ENCODE measurements at places on chromosomes 2 and 18.
A peak's percentile ranks its signal among the peaks of the same experiment; 100 is the strongest.

DNA sequence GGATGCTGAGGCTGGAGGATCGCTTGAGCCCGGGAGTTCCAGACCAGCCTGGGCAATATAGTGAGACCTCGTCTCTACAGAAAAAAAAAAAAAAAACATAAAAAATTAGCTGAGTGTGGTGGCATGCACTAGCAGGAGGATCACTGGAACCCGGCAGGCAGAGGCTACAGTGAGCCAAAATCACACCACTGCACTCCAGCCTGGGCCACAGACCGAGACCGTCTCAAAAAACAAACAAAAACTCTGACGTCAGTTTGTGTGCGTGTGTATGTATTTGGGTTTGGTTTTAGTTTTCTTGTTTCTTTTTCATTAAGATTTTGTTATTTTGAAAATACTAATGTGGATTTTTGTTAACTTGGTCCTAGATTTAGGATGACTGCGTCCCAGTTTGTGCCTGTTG is 19.0 kb downstream of the CEP68 start:
- no peak for DNase-seq

GRCh38 chr2:55112229-55113031 is 62.2 kb upstream of the RTN4 start:
- no peak for DNase-seq

GRCh38 chr2:235806986-235807750 is 313.3 kb downstream of the AGAP1 start:
- DNase-seq: no peak

DNA sequence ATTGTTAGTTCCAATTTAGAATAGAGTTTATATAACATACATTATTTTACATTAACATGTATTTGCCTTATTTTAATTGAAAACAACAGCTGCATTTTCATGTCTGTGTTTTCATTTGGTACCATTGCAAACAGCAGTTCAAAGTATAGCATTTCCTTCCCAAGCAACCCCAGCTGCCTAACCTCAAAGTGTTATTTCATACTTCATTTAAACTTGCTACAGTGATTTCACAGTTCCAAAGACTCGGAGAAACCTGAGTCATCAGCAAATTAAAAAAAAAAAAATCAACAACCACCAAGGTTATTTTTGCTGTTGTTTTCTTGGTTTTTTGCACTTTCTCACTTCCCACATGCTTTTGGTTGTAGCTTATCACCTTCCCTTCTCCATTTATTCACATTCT is 236.5 kb upstream of the SPHKAP start:
- no peak for DNase-seq

- DNase-seq: peak; percentile 83
These were observed 459 bp upstream of the EFR3B start for GRCh38 chr2:25041307-25041927.

GRCh38 chr2:36371928-36372391 is 16.4 kb downstream of the CRIM1 start:
- no peak for DNase-seq

DNA sequence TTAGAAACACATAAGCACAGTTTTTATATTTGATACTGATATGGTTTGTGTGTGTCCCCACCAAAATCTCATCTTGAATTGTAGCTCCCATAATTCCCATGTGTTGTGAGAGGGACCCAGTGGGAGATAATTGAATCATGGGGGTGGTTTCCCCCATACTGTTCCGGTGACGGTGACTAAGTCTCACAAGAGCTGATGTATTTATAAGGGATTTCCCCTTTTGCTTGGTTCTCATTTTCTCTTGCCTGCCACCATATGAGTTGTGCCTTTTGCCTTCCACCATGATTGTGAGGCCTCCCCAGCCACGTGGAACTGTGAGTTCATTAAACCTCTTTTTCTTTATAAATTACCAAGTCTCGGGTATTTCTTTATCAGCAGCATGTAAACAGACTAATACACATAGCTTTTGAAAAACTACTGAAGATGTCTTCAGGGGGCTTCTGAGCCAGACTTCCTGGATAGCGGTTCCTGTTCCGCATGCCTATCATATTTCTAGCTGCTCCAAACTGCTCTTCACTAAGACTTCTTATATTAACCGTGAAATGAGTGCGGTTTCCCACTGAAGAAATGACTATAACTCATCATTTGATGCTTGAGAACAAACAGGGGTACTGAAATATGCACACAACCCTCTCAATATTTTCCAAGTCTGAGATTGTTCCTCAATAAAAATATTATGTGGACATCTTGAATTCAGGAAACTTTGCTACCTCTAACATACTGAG is 75.8 kb downstream of the SPHKAP start:
- DNase-seq: no peak

DNA sequence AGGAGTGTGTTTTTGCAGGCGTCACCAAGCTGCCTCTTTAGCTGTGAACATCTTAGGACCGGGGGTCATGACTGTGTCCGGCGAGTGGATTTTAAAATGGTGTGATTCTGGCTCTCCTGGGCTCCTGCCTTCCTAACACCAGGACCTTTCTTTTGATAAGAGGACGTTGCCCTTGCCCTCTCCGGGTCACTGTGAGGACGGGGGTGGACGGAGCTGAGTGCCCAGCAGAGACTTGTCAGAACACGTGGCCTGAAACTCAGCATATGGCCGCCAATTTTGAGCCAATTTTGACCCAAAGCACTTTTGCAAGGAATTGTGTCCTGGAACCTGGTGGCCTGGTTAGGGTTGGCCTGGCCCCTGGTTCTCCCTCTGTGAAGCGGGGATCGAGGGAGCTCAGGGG is 40.2 kb downstream of the RTP5 start:
- DNase-seq: no peak

GRCh38 chr2:210099940-210100339 is 71.3 kb downstream of the KANSL1L start:
- no peak for DNase-seq

DNA sequence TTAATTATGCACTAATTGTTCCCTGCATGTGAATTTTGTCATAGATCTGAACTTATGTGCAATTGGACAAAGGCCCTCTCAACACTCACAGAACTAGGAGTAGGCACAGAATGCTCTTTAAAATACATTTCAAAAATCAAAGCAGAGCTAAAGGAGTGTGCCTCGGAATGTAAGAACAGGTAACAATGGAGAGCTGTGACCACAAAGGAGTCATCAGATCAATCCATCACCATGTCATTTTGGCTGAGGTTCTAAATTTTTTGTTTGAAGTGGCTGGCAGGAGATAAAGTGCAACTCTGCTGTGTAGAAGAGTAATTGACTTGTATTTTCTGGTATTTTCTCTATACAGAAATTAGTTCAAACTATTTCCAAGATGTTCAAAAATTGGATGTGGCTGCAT is 155.4 kb downstream of the NRP2 start:
- DNase-seq: no peak

GRCh38 chr2:7692657-7693161 is 775.5 kb downstream of the RNF144A start:
- DNase-seq: peak; percentile 21

- DNase-seq: no peak
These were observed 59.0 kb downstream of the INPP5D start for GRCh38 chr2:233119123-233119522.

- DNase-seq: no peak
These were observed 8.1 kb downstream of the AOX1 start for GRCh38 chr2:200593905-200594304.

DNA sequence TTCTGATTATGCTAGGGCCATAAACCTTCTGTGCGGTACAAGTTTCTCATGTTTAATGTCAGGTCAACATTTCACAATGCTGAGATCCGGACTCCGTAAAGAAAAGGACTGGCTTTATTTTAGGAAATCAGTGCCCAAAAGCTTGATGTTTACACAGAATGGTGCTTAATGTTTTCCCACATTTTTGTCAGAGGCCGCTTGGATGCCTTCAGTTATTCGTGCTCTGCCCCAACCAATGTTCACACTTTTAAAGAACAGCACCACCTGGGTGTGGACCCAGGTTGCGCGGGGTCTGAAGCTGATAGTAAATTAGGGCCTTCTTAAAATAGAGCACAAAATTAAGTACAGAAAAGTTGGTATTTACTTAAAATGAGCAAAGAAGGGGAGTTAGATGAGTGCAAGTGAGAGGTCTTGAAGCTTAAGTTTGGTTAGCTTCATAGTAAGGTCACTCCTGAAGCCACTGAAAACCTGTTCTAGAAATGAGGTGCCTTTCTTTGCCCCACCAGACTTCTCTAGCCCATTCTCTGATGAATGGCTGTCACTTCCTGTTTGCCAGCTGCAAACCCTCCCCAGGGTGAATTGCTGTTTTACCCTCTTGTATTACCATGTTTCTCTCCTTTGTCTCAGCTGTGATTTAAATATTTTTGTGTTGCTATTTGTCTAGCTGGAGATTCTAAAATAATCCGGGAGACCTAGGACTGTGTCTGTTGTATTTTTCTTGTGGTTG is 20.5 kb downstream of the SLC3A1 start:
- DNase-seq: no peak

DNA sequence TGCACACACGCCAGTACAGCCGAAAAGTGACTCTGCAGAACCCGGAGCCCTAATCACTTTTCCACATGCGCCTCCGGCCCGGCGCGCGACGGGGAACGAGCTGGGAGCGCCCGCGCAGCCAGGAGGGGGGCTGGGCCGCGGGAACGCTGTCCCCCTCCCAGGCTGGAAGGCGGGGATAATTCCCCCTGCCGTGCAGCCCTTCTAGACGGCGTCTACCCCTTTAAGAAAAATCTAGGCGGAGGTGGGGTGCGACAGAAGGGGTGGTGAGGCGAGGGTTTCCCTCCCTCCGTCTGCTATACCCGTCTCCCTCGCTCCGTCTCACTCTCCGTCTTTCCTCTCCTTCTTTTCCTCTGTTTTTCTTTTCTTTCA is 2.4 kb downstream of the CYP26B1 start:
- peak; percentile 41 for DNase-seq

DNA sequence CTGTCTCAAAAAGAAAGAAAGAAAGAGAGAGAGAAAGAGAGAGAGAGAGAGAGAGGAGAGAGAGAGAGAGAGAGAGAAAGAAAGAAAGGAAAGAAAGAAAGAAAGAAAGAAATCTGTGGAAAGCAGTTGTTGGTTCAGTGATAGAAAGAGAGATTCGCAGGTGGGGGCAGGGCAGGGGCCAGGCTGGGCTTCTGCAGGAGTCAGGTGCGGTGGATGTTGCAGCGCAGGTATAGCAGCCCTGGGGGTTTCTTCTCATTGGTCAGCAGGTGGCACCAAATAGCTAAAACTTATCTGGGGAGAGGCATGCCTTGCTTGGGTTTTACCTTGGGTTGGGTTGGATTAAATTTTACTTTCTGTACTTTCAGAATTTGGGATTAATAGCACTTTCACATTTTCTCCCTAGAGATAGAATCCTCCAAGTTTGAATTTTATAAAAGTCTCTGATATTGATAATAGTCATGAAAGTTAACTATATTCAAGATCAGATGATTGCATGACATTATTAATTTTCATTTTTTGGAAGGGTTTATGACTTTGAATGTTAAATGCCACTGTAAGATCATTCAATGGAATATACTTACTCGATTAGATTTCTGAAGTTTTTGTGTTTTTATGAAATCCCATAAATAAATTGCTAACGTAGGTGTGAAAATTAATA is 66.6 kb downstream of the SPTBN1 start:
- DNase-seq: peak; percentile 76

DNA sequence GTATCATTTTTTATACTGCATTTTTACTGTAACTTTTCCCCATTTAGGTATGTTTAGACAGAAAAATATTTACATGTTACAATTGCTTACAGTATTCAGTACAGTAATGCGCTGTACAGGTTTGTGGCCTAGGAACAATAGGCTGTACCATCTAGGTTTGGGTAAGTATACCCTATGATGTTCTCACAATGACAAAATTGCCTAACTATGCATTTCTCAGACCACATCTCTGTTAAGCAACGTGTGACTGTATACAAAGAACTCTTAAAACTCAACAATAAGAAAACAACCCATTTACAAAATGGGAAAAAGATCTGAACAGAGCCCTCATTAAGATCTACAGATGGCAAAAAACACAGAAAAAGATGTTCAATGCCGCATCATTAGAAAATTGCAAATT is 29.4 kb downstream of the FAM210A start:
- DNase-seq: no peak

DNA sequence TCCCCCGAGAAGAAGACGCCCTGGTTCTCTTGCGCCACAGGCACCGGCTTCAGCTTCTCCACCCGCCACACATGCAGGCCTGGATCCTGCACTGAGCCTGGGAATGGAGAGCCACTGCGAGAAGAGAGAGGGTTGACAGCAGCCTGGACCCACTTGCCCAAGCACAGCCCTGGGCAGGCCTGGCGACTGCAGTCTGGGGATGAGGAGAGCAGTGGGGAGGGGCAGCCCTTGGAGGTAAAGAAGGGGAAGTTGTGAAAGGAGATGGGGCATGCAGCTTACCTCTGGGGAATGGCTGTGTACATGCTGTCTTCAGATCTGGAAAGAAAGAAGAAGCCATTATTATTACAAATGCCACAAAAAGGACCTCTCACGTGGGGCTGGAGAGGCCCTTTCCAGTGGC is 8.3 kb downstream of the CAPG start:
- DNase-seq: no peak

DNA sequence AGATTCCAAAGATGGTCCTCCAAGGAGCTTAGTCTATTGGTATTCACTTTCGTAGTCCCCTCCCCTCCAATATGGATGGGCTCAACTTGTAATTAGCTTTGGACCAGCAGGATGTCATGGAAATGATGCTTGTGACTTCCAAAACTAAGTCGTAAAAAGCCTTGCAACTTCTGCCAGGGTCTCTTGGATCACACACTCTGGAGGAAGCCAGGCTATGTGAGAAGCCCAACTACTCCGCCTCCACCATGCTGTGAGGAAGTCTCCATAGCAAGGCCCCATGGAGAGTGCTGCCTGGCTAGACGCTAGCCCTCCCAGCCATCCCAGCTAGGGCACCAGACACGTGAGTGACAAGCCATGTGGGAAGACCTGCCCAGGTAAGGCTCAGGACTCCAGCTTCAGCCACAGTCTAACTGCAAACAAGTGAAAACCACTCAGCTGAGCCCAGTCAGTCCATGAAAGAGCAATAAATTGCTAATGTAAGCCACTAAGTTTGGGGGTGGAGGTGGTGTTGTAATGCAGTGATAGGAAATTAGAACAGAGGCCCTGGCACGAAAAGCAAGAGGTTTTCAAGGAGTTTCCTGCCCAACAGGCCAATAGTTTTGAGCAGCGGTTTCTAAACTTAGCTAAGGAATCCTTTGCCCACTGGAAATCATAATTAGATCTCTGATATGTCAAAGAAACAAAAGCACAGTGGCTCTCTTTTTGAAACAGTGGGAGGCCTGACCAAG is 77.5 kb upstream of the GLI2 start:
- no peak for DNase-seq

All from NCI-H1105 (cell line).